CD8-positive, alpha-beta memory T cell (primary cell): ENCODE measurements at places on chromosomes 7 and 10. TPM values are rescaled to one million over a fixed set of nuclear protein-coding genes. Genes with fewer than 3 reads are reported as not detected.

The EPHA1 gene
- 3.1 TPM for total RNA-seq

DNA sequence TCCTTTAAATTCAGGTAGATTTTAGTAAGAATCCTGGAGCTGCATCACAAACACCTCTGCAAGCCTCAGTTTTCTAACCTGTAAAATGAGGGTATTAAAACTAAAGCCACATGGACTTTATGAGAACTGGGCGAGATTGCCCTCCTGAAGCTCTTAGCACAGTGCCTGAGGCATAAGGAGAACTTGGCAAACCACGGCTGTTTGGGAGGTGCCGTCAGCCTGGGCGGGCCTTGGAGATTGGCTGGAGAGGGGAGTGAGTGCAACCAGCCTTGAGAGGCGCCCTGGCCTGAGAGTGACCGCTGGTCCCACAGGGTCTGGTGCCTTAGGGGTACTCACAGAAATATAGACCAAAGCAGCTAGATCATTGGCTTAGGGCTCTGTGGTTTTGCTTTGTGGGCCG is 5.4 kb upstream of the TNS3 start:
- no peaks in the 10 kb centered on the region for H3K27me3 ChIP-seq
- H3K4me1 ChIP-seq = no peaks in the 10 kb centered on the region
- H3K27ac ChIP-seq = no peak overlapping the region
- H3K4me3 ChIP-seq = no peak overlapping the region

DNA sequence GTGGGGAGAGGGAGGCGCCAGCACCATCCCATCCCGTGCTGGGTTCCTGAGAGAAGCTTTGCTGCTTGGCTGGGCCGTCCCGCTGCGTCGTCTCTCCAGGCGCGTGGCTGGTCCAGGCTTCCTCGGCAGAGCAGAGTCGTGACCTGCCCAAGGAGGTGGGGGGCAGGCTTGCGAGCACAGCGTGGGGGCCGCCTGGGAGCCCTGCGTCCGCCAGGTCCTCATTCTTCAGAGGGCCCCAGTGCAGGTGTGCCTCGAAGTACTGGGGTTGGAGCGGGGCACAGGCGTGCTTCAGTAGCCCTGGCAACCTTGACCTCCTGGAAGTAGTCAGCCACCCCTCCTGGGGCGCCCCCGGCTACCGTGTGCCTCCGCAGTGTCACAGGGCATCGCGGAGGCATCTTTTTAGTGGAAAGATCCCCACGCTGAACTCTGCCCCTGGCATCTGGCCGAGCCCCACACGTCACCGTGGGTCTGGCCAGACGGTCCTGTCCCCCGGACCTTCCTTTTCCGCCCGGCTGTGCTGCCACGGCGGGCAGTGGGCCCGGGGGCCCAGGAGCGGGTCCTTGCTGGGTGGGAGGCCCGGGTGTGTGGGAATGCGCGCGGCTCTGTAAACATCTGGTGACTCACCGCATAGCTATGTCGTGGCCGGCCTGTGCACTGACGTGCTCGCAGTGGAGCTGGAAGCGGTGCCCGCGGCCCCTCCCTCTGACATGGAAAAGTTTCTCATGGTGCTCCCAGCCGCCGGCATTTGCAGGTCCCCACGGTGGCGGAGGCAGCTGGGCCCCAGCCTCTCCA is 6.4 kb downstream of the MAFK start:
- H3K27ac ChIP-seq = no peak overlapping the region
- no peaks in the 10 kb centered on the region for H3K36me3 ChIP-seq
- no peak overlapping the region for H3K4me3 ChIP-seq

- no peaks in the 10 kb centered on the region for H3K27me3 ChIP-seq
- no peak overlapping the region for H3K4me3 ChIP-seq
- H3K4me1 ChIP-seq = peaks cover 11% of the 10 kb centered on the region
- DNase-seq = no peak
- no peaks in the 10 kb centered on the region for H3K36me3 ChIP-seq
Observed at GRCh38 chr10:102762401-102763015, 18.8 kb downstream of the WBP1L start.

The GRID2IP gene
- 0.33 TPM for total RNA-seq

- H3K4me1 ChIP-seq = no peaks in the 10 kb centered on the region
- H3K36me3 ChIP-seq = no peaks in the 10 kb centered on the region
- no peak overlapping the region for H3K27ac ChIP-seq
- no peak overlapping the region for H3K4me3 ChIP-seq
- no peak for DNase-seq
Observed at GRCh38 chr10:48779077-48779476, 94.4 kb downstream of the WDFY4 start.

GRCh38 chr10:91208642-91209041 is 11.8 kb upstream of the PCGF5 start:
- H3K27ac ChIP-seq = no peak overlapping the region
- DNase-seq = no peak
- no peak overlapping the region for H3K4me3 ChIP-seq
- H3K27me3 ChIP-seq = no peaks in the 10 kb centered on the region
- H3K36me3 ChIP-seq = no peaks in the 10 kb centered on the region

DNA sequence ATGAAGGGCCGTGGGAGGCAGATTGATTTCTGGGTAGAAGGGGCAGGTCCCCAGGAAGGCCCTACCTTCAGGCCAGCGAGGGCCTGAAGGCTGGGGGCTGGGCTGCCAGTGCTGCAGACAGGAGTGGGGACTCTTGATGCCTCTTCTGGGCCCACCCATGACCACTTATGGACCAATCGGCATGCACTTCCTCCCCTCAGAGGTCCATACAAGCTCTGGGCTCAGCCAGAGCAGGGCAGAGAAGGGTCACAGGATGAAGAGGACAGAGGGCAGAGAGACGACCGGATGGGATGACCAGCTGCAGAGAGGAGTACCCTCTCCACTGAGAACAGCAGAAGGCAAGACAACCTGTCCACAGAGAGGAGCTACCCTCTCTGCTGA is 120.1 kb downstream of the DYNC2I1 start:
- peak overlapping the region; percentile 82 for H3K4me3 ChIP-seq
- no peak for DNase-seq
- no peaks in the 10 kb centered on the region for H3K36me3 ChIP-seq
- peaks cover 18% of the 10 kb centered on the region for H3K4me1 ChIP-seq
- peak overlapping the region; percentile 25 for H3K27ac ChIP-seq

GRCh38 chr7:139948587-139949335 is 114.0 kb downstream of the PARP12 start:
- no peak overlapping the region for H3K4me3 ChIP-seq
- no peaks in the 10 kb centered on the region for H3K4me1 ChIP-seq
- no peaks in the 10 kb centered on the region for H3K36me3 ChIP-seq
- no peak for DNase-seq

The VTI1A gene
- total RNA-seq = 38.2 TPM

DNA sequence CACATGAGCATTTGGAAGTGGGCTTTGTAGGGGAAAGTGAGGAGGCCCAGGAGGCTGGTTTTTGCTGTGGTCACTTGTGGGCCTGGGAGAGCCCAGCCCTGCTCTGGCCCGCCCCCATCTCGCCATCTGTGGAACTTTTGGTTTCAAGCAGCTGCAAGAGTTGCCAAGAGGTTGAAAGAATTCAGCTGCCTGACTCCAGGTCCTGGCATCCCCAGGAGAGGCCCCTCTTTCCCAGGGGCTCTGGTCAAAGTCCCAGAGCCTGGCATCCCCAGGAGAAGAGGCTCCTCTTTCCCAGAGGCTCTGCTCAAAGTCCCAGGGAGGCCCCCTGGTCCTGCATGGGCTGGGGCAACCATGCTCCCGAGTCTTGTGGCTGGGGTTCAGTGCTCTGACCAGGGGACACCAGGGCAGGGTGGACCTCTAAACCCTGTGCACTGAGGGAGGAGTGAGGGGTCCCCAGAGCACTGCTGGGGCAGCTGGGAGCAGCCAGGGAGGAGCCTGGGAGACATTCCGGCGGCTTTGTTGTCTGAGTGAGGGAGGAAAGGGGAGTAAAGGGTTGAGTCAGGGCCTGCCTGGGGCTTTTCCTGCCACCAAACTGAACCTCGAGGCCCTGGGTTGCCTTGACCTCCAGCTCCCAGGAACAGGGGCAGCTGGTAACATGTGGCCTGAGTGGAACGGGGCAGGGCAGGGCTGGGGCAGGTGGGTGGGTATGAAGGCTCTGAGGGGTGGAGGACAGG is 27.7 kb upstream of the CSGALNACT2 start:
- H3K27ac ChIP-seq = no peak overlapping the region
- no peak overlapping the region for H3K4me3 ChIP-seq
- no peak for DNase-seq
- H3K27me3 ChIP-seq = no peaks in the 10 kb centered on the region
- H3K36me3 ChIP-seq = no peaks in the 10 kb centered on the region

The SUMF2 gene
- total RNA-seq = 140 TPM

The KCND2 gene
- not detected for total RNA-seq

- H3K4me1 ChIP-seq = peaks cover 58% of the 10 kb centered on the region
- peak overlapping the region; percentile 74 for H3K4me3 ChIP-seq
- peak overlapping the region; percentile 80 for H3K27ac ChIP-seq
- H3K27me3 ChIP-seq = no peaks in the 10 kb centered on the region
Observed at GRCh38 chr10:88880282-88881076, 434 bp downstream of the STAMBPL1 start.

The CPA1 gene
- total RNA-seq = not detected

DNA sequence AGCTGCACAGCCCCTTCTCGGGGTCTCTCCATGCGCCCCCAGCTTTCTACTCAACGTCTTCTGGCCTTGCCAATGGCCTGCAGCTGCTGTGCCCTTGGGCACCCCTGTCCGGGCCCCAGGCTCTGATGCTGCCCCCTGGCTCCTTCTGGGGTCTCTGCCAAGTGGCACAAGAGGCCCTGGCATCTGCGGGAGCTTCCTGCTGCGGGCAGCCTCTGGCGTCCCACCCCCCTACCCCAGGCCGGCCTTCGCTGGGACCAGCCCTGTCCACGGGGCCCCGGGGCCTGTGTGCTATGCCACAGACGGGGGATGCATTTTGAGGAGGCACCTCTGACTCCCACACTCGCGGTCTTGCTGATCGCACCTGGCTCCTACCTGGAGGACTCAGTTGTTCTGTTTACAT is 2.3 kb downstream of the VENTX start:
- H3K27me3 ChIP-seq = peaks cover 16% of the 10 kb centered on the region
- H3K4me3 ChIP-seq = no peak overlapping the region
- DNase-seq = no peak
- H3K36me3 ChIP-seq = no peaks in the 10 kb centered on the region

- H3K4me3 ChIP-seq = no peak overlapping the region
- H3K36me3 ChIP-seq = no peaks in the 10 kb centered on the region
- peaks cover 3% of the 10 kb centered on the region for H3K27me3 ChIP-seq
Observed at GRCh38 chr10:101103430-101103829, 27.7 kb upstream of the TLX1 start.

The CRHR2 gene
- total RNA-seq = not detected

The CALN1 gene
- total RNA-seq = not detected

The ERLIN1 gene
- 27.7 TPM for total RNA-seq

- no peaks in the 10 kb centered on the region for H3K36me3 ChIP-seq
- no peak for DNase-seq
- no peak overlapping the region for H3K4me3 ChIP-seq
Observed at GRCh38 chr10:119290301-119291048, 83.1 kb downstream of the GRK5 start.

DNA sequence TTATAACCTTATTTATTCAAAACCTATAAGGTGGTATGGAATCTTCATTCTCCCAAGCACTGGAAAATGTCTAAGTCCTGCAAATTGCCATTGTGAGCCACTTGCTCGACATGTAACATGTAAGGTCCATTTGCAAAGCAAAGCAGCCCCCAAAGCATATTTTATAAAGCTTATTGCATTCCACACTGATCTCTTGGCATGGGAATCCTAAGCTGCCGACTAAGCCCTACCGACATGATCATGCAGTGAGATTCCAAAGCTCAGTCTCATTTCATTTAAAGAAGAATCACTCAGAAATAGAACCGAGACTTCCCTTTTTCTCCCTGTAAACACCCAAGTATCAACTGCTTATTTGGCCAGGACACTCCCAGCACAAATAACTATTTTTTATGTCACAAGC is 333.4 kb upstream of the MYO3A start:
- H3K4me3 ChIP-seq = no peak overlapping the region
- no peak for DNase-seq
- H3K36me3 ChIP-seq = no peaks in the 10 kb centered on the region
- H3K27ac ChIP-seq = no peak overlapping the region

- no peak overlapping the region for H3K4me3 ChIP-seq
- no peak overlapping the region for H3K27ac ChIP-seq
- H3K36me3 ChIP-seq = no peaks in the 10 kb centered on the region
- DNase-seq = no peak
Observed at GRCh38 chr10:123724747-123725146, 58.6 kb downstream of the GPR26 start.

The PALS2 gene
- total RNA-seq = 36.6 TPM

DNA sequence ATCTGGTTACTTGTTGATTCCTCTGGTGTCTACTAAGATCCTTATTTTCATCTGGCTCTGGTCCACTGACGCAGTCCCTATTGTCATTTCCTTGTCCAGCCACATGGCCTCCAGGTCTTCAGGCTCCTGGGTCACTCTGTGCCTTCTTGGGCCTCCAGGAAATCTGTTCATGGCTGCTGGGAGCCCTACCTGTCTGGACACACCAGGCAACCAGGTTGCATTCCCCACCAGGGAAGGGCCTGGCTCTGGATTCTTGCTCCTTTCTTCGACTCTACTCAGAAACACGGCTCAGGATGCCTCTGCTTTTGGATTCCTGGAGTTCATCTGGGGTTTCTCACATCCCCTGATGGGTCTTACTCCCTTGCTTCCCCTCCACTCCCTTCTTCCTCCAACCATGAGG is 8.0 kb upstream of the PPIF start:
- peak; percentile 27 for DNase-seq
- H3K4me1 ChIP-seq = peaks cover 4% of the 10 kb centered on the region
- H3K27me3 ChIP-seq = no peaks in the 10 kb centered on the region
- H3K36me3 ChIP-seq = no peaks in the 10 kb centered on the region
- H3K27ac ChIP-seq = no peak overlapping the region

DNA sequence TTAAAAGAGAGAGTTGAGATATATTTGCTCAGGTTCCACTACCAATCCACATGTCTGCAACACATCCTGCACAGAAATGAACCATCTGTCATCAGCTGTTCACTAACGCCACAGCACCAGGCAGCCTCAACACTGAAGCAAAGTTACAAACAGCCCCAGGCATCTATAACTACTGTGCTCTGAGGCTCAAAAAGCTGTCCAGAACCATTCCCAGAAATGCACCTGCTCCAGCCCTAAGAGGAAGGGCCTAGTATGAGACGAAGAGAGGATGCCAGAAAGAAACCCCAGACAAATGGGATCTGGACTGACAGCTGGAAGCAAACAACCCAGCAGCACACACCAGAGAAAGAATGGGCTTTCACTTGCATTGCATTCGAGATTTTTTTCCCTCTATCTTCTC is 159.3 kb downstream of the ELMO1 start:
- H3K4me3 ChIP-seq = no peak overlapping the region
- H3K27ac ChIP-seq = no peak overlapping the region
- peaks cover 13% of the 10 kb centered on the region for H3K4me1 ChIP-seq

The TDRD1 gene
- total RNA-seq = 0.16 TPM
